ENCODE measurements at places on chromosomes 5 and 9. TPM values are rescaled to one million over a fixed set of nuclear protein-coding genes. Genes with fewer than 3 reads are reported as not detected.

PAIP1 gene
- total RNA-seq: 44.8 TPM

RELL2 gene
- total RNA-seq: 0.77 TPM

RNF180 gene
- 0.63 TPM for total RNA-seq

CDC25C gene
- 0.26 TPM for total RNA-seq

CRHBP gene
- total RNA-seq: 0.26 TPM

TAF1L gene
- total RNA-seq: under 0.01 TPM

ARHGEF39 gene
- total RNA-seq: 0.32 TPM

BNC2 gene
- total RNA-seq: 28.8 TPM
